ENCODE measurements at places on chromosomes 2 and 18.
A peak's percentile ranks its signal among the peaks of the same experiment; 100 is the strongest.

DNA sequence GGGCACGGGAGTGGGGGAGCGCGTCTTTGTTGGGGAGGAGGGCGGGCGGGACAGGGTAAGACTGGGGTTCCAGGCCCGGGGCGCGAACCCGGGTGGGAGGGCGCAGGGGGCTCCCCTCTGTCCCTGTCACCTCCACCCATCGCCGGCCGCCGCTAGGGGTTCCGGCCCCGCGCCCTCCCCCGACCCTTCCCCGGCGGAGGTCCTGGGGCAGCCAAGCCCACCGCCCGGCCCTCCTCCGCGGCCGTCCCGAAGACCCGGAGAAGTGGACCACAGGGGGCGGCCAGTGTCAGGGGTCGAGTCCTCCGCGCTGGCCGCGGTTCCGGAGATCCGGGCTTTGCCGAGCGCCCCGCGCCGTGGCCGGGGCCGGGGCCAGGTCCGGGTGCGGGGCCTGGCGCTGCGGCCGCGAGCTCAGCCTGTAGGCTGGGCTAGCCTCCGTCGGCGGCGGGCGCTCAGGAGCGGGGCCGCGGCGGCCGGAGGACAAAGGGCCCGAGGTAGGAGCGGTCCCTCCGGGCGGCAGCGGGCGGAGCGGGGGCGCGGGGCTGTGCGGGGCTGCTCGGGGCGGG lies 16.6 kb upstream of the E2F6 start:
- no peak for DNase-seq

DNA sequence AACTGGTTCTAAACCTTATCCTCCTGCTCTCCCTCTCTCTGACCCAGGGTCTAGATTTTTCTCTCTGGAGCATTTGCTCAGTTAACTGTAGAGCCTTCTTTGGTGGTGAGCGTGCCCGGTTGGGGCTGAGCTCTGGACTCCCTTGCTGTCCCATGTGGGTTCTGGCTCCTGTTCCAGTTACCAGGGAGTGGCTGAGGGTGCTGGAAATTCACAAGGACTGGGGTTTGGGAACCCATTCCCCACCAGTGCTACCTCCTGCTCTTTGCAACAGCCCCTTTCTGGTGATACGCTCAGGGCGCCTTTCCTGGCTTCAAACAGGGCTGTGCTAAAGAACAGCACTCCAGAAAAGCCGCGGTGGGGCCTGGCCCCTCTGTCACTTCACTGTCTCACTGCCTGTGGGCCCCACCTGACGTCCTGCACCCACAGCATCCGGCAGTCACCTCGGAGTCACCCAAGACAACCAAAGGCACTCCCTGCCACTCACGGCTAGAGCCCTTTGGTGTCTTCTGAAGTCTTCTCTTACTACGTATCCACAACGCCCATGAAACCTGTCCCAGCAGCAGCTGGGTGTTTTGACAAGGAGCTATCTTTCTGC lies 41.3 kb downstream of the CAPN13 start:
- DNase-seq = peak; percentile 3

DNA sequence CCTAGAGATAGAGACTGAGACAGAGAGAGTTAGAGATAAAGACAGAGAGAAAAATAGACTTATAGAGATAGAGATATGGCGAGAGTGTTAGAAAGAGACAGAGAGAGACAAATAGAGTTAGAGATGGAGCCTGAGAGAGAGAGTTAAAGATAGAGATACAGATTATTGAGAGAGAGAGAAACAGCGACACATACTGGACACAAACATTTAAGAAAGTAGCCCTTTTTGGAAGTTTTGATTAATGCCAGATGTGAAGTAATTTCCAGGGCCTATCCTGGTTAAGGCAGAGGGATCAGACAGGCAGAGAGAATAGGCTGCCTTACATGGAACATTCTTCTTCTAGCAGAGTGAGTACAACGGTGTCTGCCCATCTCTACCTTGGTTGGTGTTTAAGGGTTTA lies 311.6 kb upstream of the CDH7 start:
- no peak for DNase-seq

DNA sequence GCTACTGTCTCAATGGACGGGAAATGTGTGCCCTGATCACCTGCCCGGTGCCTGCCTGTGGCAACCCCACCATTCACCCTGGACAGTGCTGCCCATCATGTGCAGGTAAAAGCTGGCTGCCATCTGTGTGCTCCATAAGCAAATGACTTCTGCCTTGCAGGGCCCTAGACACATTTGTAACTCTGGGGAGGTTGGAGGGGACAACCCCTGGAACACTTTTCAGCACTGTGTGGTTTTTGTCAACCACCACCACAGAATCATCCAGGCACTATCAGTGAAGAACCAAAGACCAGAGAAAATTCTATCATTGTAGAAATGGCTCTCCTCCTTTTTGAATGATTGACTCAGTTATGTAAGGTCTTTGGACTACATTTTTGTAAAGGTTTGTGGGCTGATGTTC lies 84.3 kb downstream of the FEZ2 start:
- DNase-seq = no peak

- no peak for DNase-seq
Measured at GRCh38 chr18:4017480-4017879, 437.6 kb downstream of the DLGAP1 start.

DNA sequence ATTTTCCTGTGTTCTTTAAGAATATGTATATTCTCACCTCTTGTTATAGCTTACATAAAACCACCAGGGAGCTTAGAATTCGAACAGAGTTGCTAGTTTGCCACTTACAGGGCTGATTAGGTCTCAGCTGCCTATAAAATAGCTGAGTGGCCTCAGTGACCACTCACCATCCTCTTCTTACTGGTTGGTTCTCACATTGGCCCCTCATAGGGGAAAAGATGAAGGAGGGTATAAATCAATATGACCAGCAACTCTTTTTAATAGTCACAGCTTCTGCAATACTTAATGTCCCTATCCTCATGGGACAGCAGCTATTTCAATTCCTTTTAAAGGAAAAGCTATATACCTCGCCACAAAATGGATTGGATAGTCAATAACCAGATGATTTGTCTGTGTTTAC lies 199.4 kb upstream of the CDH20 start:
- DNase-seq = no peak

GRCh38 chr2:233430081-233430480 lies 75.8 kb downstream of the DGKD start:
- DNase-seq = no peak

DNA sequence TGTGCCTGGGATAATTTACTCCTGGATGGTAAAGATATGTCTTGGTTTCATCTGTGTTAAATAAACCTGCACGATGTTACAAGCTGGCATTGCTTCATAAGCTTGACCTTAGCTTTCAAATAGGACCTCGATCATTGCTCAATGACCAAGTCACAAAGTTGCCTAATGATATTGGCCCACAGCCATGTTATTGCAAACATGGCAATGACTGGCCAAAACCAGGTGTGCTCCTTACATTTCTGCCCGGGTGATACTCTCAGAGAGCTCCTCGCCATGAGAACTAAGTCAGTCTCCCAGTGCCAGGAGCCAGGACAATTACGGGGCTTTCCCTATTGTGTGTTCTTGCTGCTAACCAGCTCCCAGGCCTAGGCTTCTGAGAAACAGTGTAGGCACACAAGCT lies 72.5 kb upstream of the CYP1B1 start:
- DNase-seq = no peak

GRCh38 chr2:20434588-20435294 lies 12.1 kb upstream of the RHOB start:
- DNase-seq = no peak

DNA sequence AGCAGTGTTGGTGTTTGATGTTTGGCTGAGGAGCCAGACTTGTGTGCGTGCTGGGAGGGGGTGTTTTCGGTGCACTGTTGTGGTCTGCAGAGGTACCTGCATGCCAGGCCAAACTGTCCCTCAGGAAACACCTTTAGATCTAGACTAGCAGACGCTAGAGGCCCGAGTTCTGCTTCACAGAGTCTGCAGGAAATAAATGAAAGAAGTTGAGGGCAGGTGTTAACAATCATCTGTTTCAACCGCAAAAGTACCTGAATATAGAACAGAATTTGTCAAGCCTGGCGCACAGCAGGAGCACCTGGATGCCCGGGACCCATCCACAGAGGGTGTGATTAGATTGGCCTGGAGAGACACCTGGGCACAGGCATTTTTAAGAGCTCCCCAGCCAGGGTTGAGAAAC lies 40.5 kb upstream of the REL start:
- no peak for DNase-seq

DNA sequence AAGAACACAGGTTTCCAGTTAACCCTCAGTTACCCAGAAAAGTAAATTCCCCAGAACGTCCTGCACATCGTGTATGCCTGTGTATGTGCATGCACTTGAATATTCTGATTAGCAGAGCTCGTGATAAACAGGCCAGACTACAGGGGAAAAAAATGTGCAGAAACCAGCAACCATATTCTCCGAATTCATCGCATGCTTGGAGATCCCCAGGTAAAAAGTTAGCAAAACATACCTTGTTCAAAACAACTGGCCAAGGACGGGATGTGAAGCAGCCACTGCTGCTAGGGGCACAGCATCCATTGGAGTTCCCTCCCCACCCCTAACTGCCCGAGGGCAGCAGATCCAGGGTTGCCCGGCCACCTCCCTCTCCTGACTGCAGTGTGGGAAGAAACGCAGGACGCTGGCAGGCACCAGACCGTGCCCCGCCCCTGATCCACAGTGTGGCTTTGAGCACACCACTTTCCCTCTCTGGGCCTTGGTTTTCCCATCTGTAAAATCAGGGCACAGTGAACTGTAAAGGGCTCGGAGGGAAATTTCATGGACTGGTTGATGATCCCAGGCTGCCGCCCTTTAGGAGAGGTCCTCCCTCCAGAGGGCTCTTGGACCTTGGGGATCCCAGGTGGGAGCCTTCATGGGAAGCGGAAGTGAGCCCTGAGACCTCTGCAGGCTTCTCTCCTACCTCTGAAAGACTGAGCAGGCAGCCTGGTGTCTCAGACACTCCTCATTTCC lies 11.9 kb upstream of the ARID5A start:
- DNase-seq = no peak

DNA sequence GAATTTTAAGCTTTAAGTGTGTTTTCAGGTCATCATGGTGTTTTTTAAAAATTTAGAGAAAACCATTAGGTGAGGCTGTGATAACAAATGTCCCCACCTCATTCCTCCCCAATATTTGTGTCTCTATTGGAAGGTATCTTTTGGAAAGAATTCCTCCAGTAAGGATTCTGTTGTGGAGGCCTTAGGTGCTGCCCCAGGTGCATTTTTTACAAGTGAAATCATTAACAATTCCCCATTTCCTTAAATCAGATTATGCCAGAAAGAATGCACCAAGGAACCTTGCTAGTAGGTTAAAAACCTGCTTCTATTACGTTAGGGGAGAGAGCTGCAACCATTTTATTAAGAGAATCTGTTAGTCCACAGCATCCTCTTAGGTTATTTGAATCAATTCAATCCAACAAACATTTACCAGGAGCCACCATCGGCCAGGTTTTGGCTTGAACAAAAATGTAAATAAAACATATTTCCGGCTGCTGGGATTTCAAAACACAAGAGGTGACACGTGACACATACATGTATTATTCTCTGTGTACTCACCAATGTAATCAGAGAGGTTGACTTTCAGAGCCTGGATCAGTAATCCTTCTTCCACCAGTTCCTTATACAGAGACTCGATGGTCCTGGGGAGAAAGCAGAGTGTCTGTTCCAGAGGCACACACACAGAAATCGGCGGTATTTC lies 112.5 kb upstream of the ASB18 start:
- DNase-seq = no peak

- DNase-seq = no peak
Measured at GRCh38 chr2:8956774-8957173, 46.7 kb downstream of the MBOAT2 start.

DNA sequence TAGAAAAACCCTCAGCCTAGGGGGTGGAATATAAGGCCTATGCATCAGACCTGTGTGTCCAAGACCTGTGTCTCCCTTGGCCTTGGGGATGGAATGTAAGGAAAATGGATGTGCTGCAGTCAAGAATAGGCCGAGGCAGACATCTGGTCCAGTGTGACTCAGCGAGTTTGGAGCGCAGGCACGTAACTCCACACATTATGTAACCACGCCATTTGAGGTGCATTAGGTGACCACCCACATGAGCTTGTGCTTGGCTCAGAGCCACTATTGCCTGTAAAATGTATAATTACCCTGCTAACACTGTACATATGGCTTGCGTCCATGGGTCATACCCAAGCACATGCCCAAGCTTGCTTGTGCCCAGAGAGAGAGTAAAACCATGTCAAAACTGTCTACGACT lies 580.9 kb upstream of the HNMT start:
- no peak for DNase-seq

DNA sequence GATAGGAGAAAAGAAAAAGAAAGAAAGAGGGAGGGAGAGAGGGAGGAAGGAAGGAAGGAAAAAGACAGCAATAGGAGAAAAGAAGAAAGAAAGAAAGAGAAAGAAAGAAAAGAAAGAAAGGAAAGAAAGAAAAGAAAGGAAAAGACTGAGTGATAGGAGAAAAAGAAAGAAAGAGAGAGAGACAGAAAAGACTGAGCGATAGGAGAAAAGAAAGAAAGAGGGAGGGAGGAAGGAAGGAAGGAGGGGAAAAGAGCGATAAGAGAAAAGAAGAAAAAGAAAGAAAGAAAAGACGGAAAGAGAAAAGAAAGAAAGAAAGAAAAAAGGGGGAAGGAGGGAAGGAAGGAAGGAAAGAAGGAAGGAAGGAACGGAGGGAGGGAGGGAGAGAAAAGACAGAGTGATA lies 216.7 kb downstream of the DOK6 start:
- DNase-seq = no peak

- DNase-seq = no peak
Measured at GRCh38 chr2:88641330-88641729, 14.1 kb upstream of the EIF2AK3 start.

DNA sequence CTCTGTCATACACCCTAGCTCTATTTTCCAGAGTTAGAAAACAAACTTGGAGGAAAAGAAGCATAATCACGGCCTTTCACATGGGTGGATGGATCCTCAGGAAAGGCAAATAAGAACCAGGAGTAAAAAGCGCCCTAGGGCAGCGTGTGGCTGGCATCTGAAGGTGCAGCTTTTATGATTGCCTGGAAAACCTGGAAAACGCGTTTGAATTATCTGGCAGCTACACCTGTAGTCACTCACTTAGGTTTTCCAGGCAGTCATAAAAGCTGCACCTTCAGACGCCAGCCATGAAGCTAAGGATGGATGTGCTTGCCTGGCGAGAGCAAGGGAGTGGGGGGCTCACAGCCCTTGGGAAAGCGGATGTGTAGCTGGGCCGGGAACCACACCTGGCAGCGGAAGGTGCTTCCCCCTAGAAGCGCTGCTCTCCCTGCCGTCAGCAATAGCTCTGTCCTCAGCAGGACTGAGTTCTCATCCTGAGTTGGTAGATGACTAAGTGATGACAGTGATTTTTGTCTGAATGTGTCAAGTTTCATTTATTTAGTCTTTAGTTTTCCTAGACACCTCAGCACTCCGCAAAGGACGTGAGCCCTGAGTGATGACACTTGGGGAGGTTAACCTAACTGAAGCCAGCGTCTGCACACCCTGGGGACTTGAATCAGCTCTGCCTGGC lies 82.0 kb downstream of the DCDC2C start:
- DNase-seq = no peak

- DNase-seq = no peak
Measured at GRCh38 chr18:31649978-31650719, 34.2 kb downstream of the B4GALT6 start.
